ENCODE measurements at places on chromosomes 5 and 9.

- DNase-seq = no peak
Observed at GRCh38 chr9:96478829-96479371, 28.9 kb downstream of the HABP4 start.

DNA sequence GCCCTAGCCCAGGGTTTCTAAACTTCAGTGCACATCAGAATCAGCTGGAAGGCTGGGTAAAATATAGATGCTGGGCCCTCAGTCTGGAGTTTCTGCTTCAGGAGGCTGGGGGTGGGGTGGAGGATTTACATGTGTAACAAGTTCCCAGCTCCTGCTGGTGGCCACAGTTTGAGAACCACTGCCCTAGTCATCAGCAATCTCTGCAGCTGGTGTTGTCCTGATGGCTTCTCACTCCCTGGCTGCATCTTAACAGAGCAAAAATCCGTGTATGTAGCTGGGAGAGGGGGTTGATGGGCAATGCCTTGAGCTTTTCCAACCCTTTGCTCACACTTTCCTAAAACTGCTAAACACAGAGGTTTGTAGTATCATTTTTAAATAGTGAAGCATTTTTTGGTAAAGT lies 186.0 kb upstream of the KLF9 start:
- DNase-seq = no peak

GRCh38 chr5:170251462-170251861 lies 18.7 kb downstream of the C5orf58 start:
- no peak for DNase-seq

DNA sequence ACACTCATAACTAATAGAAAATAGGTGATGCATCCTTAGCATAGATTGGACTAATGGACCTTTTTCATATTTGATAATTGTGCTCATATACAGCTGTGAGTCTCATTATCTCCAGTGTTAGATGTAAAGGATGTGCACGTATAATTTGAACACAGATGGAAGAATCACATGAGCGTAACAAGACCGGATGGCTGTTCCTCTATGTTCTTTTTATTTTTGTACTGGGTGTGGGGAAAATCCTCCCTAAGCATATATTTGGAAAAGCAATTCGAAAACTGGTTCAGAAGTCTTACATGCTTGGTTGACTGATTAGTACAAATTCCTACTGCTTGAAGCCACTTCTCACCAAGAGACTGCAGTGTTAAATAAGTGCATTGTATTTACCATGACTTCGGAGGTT lies 230.2 kb downstream of the AOPEP start:
- no peak for DNase-seq
